GM23248 (cell line): ENCODE measurements at places on chromosomes 7 and 10. TPM values are rescaled to one million over a fixed set of nuclear protein-coding genes. Genes with fewer than 3 reads are reported as not detected.

- no peak for DNase-seq
- peaks cover 60% of the 10 kb centered on the region for H3K27me3 ChIP-seq
- H3K4me1 ChIP-seq, result no peaks in the 10 kb centered on the region
- H3K36me3 ChIP-seq, result no peaks in the 10 kb centered on the region
- H3K4me3 ChIP-seq, result no peak overlapping the region
These were observed 48.8 kb downstream of the ANXA8 start for GRCh38 chr10:47435081-47435480.

- no peak for DNase-seq
- no peak overlapping the region for H3K27ac ChIP-seq
- H3K36me3 ChIP-seq, result no peaks in the 10 kb centered on the region
- H3K4me1 ChIP-seq, result no peaks in the 10 kb centered on the region
These were observed 39.2 kb upstream of the FZD9 start for GRCh38 chr7:73394422-73394821.

DNA sequence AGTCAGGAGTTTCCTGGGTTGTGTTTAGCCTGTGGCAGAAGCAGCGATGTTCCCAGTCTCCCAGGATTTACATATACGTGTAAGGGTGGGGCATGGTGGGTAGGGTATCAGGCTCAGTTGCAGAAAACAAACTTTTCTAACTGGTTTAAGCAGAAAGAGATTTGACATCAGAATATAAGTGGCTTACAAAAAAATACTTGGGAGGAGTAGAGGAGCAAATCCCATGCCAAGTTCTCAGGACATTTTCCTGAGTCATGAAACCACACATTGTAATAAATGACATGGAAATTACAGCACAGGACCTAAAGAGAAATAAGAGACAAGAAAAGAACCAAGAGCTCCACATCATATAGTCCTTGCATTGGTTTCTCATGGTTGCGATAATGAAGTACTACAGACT lies 26.2 kb upstream of the FRMD4A start:
- H3K27ac ChIP-seq, result no peak overlapping the region
- no peak overlapping the region for H3K4me3 ChIP-seq
- peak; percentile 6 for DNase-seq
- H3K4me1 ChIP-seq, result no peaks in the 10 kb centered on the region
- H3K27me3 ChIP-seq, result peaks cover 22% of the 10 kb centered on the region

NT5C3A gene
- 22.5 and 34.9 TPM in 2 replicates for total RNA-seq

STRA8 gene
- total RNA-seq, result not detected in 2 replicates

GRCh38 chr10:14173391-14173705 lies 157.4 kb downstream of the FRMD4A start:
- DNase-seq, result peak; percentile 54
- H3K4me1 ChIP-seq, result no peaks in the 10 kb centered on the region
- peak overlapping the region; percentile 74 for H3K4me3 ChIP-seq
- H3K27me3 ChIP-seq, result peaks cover 86% of the 10 kb centered on the region
- no peak overlapping the region for H3K27ac ChIP-seq

NEURL1 gene
- total RNA-seq, result 0.63 and 1.1 TPM in 2 replicates

GRCh38 chr7:132603220-132603833 lies 27.1 kb upstream of the PLXNA4 start:
- H3K27ac ChIP-seq, result no peak overlapping the region
